Activated CD8-positive, alpha-beta memory T cell treated with anti-CD3 and anti-CD28 coated beads, Interleukin-2, amount 50 U/mL, for 48 hours (primary cell): ENCODE measurements at places on chromosomes 6 and 20.

DNA sequence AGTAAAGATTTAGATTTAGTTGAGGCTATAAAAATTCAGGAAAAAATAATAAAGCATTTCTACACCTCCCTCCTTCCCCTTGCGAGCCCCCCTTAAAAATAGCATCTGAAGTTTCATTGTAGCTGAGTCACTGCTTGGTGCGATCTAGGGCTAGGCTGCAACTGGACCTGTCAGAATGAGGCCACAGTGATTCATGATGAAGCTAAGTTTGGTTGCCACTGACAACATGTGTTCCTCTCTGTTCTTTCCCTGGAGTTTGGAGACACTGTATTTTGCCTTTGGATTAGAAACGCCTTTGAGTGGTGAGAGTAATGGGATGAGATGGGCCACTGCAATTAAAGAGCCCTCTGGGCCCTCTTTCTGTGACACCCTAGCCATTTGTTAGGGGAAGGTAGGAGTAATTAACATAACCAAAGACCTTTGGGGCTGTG is 334.1 kb downstream of the NRN1 start:
- no peak for DNase-seq

- no peak for DNase-seq
Observed at GRCh38 chr20:59983076-59983475, 24.9 kb downstream of the CDH26 start.

GRCh38 chr6:169589293-169589692 is 112.5 kb downstream of the WDR27 start:
- no peak for DNase-seq

- no peak for DNase-seq
Observed at GRCh38 chr6:35149891-35150566, 8.9 kb upstream of the TCP11 start.

- DNase-seq = no peak
Observed at GRCh38 chr20:61387954-61388348, 135.9 kb downstream of the CDH4 start.

GRCh38 chr6:119076173-119076572 is 2.3 kb downstream of the FAM184A start:
- no peak for DNase-seq

- DNase-seq = no peak
Observed at GRCh38 chr20:16929756-16930155, 181.6 kb downstream of the OTOR start.

- DNase-seq = no peak
Observed at GRCh38 chr6:3457710-3458602, 1.1 kb upstream of the SLC22A23 start.

DNA sequence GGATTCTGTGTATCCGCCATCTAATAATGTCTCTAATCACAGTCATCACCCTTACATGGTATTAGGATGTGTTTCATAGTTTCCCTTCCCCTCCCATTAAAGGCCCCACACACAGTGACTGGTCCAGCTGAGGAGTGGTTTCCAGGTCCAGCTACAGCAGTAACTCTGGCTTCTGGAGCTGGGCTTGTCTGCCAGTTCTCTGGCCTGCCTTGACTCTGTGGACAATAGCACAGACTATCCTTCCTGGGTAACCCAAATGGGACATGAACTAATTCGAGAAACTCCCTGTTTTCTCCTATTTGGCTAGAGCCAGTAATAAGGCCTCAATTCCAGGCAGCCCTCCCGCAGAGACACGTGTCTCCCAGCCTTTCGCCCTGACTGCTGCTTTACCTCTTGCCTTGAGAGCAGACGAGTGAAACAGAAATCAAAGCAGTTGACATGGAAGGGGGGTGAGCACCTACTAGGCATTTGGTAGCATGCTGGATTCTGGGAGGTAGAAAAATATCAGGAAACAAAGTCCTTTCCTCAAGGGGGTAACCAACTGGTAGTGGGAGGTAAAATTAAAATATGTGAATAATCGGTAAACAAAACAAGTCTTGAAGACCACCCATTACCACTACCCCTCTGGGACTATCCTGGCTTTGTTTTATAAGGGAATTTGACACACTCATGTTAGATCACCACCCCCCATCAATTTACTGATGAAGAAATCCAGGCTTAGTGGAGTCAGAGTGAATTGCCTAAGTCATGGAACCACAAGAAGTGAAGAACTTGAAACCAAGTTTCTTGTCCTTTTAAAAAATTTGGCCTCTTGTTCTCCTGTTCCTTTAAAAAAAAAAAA is 1.2 kb downstream of the TRAF3IP2 start:
- no peak for DNase-seq

DNA sequence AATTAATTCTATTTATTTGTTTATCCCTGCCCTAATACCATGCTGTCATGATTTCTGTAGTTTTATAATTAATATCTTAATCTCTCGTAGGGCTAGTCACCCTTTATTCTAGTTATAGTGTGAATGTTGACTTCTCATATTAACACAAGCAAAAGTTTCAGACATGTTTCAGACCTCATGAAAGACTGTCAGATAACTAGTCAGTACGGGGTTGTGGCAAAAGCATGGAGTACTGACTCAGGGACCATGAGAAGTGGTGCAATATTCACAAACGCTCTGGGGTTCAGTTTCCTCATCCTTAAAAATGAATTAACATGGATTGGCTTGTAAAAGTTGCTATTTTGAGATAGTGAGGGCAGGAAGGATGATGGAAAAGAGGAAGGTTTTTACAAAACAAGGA is 148.9 kb downstream of the TMEM200A start:
- no peak for DNase-seq

- DNase-seq = no peak
Observed at GRCh38 chr6:142235272-142235671, 66.5 kb upstream of the ADGRG6 start.

DNA sequence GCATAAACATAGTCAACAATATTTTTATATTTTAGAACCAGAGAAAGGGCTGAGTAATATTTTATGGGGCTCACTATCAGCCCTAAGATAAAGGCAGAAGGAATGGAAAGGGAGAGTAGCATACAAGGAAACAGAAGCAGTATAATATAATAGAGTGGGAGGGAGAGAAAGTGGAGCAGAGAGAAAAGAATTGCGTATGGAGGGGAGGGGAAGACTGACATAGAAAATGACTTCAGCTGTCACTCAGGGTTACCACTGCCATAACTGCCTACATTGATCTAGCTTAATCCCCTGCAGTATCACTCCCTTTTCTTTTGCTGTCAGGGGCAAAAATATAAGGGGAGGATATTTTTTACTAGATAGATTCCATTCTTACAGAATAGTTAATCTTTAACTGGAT is 1133.5 kb upstream of the MAP3K7 start:
- DNase-seq = no peak

DNA sequence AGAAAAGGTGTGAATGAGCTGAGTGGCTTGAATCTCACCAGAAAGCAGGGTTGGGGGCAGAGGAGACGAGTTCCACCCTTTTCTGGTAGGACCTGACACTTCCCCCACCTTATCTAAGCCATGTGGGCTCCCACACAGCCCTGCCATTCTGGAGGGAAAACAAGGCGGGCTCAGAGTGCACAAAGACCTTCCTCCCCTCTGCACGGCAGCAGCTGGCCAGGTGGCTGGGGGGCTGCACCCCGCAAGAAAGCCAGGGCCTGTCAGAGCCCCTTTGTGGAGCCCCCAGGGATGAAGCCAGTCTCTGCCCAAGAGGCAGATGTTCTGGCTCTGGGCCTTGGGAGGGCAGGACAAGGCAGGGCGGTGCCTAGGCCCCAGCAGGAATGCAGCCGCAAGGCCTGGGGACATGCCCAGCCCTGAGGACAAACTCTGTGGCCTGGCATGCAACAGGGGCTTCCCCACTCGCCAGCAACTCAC is 48.4 kb upstream of the DSN1 start:
- DNase-seq = no peak

- no peak for DNase-seq
Observed at GRCh38 chr20:62028384-62028783, 37.3 kb downstream of the TAF4 start.
